ENCODE measurements at places on chromosomes 6 and 20. TPM values are rescaled to one million over a fixed set of nuclear protein-coding genes. Genes with fewer than 3 reads are reported as not detected.

DNA sequence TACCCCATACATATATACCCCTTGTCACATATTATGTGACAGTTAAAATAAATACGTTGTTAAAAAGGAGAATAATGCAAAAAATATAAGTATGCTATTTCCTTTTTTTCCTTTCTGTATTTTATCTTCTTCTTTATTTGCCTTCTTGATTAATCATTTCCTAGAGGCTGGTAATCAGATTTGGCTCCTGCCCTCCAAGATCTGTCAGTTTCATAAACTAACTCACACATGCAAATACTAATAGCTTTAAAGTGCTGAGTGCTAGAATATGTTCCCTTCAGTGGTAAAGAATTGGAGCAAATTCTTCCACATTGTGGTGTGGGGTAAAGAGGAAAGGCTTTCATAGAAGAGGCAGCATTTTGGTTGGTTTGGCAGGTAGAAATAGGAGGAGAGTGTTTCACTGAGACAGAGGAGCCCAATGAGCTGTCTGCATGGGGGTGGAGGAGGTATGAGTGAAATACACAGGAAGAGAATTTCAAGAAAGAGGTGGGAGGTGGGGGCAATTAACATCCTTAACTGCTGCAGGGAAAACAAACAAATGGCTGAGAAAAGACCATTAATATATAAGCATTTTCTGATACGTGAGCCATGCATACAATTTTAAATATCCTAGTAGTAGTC lies 523.9 kb downstream of the BMP2 start:
- no peak for DNase-seq

DNA sequence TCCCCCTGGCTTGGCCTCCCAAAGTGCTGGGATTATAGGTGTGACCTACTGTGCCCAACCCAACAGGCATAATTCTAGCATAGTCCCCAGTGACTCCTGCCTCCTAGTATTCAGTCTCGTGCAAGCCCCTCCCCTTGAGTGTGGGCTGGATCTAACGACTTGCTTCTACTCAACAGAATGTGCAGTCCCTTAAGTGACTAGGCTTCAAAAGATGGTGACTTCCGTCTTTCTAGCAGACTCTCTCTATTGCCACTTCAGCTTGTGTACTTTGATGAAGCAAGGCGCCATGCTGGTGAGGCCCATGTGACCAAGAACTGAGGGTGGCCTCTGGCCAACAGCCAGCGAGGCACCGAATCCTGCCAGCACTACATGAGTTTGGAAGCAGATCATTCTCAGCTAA lies 109.6 kb upstream of the TRAF3IP2 start:
- no peak for DNase-seq

- no peak for DNase-seq
Measured at GRCh38 chr6:165913676-165914570, 250.9 kb upstream of the PDE10A start.

- peak; percentile 58 for DNase-seq
Measured at GRCh38 chr20:58194175-58194791, 34.2 kb downstream of the ANKRD60 start.

DNA sequence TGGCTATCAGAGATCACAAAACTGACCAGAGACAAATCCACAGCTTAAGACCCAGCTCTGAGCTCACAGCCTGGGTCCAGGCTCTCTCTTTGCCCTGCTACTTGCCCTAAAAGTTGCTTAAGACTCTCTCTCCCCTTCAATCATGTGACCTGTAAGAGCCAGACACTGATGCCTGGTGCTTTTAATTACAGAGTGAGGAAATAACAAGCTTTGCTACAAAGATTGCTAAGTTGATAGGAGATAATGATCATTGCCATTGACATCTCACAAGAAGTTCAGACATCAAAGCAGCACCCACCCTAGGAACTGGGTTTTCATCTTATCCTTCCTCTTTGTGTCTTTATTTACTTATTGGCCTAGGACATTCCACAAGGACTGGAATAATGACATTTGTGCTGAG lies 125.9 kb upstream of the CD93 start:
- DNase-seq: no peak

GRCh38 chr6:82979657-82980056 lies 86.0 kb downstream of the UBE3D start:
- no peak for DNase-seq

DNA sequence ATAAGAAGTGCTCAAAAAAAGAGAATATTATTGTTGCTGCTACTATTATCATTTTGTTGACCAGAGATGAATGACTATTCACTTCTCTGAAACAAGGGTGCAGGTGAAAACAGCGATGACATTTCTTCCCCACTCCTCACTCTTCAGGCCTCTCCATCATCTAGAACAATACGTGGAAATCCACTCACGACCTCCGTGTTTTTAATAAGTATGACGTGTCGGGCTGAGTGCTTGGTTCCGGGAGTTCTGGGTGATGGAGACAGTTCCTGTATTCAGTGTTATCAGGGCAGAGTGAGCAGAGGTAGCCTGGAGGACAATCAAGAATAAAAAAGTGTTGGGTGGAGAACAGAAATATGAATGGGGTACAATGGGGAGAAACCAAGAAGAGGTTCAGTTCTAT lies 130.0 kb upstream of the ZNF217 start:
- no peak for DNase-seq

DNA sequence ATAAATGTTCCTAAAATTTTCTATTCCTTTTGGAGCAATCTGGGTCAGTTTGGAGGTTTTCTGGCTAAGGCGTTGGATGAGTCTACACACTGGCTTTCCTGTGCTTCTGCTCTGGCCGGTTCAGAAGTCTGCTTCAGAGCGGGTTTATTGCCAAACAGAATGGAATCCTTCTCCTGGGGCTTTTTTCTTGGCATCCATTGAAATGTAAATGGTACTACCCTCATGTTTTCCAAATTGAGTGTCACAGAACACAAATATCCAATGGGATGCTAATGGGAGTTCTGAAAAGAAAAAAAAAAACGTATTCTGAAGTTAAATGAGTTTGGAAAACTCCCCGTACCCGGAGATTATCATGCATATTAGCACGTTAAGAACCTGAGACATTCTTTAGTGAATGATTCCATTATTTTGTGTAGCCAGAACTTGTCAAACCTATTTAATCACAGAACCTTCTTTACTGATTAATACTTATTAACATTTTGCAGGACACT lies 930.3 kb downstream of the QKI start:
- no peak for DNase-seq

DNA sequence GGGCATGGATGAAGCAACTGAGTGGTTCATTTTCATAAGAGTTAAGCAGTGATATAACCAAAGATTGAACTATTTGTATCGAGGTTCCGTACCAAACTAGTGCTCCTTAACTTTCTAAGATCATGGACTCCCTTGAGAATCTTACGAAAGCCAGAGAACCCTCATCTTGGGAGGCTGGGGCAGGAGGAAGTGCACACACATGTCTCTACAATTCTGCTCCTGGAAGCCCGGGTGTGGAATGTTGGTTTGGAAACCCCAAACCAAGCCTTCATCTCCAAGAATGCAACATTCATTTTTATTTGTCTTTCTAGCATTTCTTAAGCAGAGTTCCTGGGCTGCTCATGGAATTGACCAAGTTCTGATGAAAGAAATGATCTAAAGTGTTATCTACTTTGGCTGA lies 250.5 kb upstream of the PRND start:
- DNase-seq: no peak

DNA sequence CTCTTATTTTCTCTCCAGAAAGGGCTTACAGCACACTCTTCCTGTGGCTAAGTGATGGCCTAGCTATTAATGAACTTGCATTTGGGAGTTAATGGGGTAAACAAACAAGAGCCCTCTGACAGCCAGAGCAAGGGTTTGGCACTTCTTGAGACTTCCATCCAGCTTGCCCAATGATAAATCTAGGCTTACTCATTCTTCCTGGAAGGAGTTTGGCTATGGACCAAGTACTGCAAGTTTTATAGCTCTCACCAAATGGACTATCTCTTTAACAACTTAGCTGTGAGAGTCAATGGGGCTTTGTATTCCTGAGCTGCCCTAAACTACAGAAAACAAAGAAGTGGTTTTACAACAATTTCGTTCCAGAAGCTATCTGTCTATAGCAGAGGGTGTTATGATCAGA lies 16.7 kb upstream of the PI3 start:
- DNase-seq: peak; percentile 23

- DNase-seq: peak; percentile 39
Measured at GRCh38 chr6:33431880-33432541, 12.1 kb downstream of the SYNGAP1 start.

DNA sequence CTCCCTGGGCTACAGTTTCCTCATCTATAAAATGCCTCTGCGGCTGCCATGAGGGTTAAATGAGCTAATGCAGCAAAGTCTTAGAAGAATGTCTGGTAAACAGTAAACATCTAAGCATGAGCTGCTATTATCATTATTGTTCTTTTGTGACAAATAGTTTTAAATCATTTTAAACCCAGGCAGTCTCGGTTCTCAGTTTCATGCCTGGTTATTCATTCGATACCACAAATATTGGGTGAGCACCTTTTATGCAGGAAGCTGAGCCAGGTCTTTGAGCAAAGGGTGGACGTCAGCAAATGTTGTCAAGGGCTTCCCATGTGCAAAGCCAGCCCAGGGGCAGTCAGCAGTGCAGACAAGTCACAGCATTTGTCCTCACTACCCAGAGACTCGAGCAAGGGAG lies 128.7 kb downstream of the NFATC2 start:
- DNase-seq: no peak

DNA sequence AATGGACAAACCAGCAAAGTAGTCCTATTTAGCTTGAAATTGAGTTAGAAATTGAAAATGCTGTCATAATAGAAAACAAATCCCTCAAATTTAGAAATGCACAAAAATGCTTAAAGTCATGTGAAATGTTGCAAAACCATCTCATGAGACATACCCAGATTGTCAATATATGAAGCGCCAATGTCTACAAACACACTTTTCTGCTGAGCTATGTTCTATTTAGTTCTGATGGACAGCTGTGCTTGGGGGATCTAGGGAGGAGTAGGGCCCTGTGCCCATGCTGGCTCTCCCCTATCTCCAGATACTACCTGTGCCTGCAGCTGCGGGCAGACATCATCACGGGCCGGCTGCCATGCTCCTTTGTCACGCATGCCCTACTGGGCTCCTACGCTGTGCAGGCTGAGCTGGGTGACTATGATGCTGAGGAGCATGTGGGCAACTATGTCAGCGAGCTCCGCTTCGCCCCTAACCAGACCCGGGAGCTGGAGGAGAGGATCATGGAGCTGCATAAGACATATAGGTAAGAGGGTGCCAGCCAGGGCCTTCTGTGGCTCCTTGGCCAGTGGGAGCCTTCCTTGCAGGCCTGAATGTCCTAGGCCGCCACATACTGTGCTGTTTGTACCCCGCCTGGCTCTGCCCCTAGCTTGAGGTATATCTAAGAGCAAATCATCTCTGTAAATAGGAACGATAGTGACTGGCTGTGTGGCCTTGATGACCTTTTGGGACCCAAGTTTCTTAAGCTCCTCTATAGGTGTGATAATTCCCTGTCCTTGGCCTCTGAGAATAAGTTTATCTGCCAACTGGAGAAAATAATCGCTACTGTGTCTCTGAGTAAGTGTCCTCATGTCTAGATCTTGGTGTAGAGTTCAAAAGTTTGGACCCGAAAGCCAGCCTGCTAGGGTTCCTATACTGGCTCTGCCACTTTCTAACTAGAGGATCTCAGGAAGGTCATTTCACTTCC lies 30.6 kb downstream of the EPB41L1 start:
- peak; percentile 42 for DNase-seq

DNA sequence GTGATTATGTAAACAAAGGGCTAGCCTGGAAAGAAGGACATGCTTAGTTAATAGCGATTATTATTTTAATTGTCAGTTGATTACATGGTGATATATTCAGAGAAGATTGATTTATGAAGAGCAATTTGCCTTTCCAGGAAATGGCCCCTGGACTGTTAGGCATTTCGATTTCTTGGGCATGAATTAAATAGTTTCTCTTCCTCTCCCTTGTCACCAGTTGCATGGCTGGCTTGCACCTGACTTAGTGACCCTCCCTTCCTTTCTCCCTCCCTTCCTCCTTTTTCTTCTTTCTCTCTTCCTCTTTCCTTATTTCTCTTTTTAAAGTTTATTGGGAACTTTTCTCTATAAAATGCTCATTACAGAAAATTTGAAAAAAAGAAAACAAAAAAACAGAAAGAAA lies 235.4 kb downstream of the CDC5L start:
- DNase-seq: no peak

- DNase-seq: peak; percentile 75
Measured at GRCh38 chr20:45781391-45781931, 10.2 kb downstream of the WFDC3 start.

The CTCFL gene
- total RNA-seq: not detected

The BMP5 gene
- total RNA-seq: 0.36 TPM

The BPIFB2 gene
- total RNA-seq: not detected

The HFE gene
- total RNA-seq: 15.9 TPM

The CALHM4 gene
- not detected for total RNA-seq

The LAMP5 gene
- under 0.01 TPM for total RNA-seq

The BMP7 gene
- not detected for total RNA-seq

The DLK2 gene
- total RNA-seq: 0.29 TPM

The C20orf204 gene
- total RNA-seq: 0.59 TPM

Data from osteoblast (primary cell).